Fibroblast of skin of right biceps (primary cell): ENCODE measurements at places on chromosomes 5 and 9.

GRCh38 chr5:39040875-39041274, 33.3 kb downstream of the RICTOR start:
- no peak for DNase-seq

DNA sequence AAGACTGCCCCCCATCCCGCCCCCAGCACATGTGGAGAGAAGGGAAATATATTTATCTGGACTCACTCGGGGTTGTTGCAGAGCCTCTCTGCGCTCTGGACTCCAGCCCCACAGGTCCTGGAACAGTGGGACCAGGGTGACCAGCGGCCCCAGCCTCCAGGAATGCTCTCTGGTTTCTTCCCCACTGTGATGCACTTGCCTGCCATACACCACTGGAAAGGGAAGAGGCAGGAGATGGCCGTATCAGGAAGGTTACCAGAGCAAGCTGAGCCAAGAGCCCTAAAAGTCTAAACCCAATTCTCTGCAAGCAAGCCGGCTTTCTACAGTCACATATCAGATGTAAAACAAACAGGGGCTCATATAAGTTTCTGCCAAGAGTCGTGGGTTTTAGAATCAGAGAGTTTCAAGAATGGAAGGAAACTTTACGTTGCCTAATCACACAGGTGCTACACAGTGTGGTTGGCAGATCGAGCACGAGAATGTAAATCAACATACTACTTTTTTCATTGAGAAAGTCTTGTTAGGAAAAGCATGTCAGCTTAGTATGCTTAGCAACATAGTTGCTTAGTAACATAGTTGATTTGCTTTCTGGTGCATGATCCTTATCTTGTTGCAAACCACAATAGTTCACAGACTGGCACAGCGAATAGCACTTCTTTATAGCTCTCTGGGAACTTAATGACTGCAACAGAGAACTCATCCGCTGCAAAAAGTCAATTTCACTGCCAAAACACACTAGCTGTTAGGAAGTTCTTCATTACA, 201.2 kb downstream of the TARS1 start:
- DNase-seq = peak; percentile 49

DNA sequence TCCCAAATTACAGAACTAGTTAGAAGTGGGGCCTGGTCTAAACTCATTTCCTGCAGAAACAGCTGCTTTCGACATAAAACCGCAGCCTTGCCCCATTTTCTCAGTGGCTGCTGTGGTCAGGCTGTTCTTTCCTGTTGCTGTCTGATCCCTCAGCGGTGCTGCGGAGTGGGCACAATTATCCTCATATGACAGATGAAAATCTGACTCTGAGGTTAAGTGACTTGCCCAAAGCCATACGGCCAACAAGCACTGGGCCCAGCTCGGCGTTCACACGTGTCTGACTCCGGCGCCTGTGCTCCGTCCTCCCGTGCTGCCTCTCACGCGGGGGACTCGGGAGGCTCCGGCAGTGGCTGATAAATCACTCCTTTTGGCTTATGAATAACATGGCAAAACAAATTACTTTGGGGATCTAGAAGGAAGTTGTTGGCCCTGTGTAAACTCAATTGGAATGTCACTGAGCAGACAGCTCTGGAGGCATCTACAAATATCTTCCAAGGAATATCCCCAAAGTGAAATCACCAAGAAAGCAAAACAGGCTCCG, 142.6 kb upstream of the LMX1B start:
- DNase-seq = peak; percentile 80

DNA sequence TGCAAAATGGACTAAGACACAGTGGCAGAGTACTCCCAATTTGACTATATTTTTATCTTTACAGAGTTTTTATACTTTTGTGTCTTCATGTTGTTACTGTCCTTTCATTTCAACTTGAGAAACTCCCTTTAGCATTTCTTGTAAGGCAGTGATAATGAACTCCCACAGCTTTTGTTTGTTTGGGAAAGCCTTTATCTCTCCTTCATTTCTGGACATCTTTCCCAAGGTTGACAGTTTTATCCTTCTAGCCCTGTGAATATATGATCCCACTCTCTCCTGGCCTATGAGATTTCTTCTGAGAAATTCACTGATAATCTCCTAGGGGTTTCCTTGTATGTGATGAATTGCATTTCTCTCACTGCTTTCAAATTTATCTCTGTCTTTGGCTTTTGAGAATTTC, 9.2 kb upstream of the SARDH start:
- DNase-seq = no peak

DNA sequence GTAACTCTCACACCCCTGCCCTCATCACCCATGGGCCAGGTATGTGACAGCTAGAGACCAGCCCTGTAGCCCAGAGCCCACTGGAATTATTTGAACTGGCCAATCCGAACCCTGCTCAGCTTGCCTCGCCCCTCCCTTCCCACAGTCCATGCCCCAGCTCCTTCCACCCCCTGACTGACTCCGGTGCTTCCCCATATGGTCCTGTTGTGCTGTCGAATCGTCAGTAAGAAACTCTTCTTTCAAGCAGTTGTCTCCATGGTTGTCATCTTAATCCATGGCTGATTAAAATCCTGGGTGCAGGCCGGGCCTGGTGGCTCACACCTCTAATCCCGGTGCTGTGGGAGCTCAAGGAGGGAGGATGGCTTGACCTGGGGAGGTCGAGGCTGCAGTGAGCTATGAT, 118.5 kb downstream of the COL23A1 start:
- DNase-seq = peak; percentile 20

DNA sequence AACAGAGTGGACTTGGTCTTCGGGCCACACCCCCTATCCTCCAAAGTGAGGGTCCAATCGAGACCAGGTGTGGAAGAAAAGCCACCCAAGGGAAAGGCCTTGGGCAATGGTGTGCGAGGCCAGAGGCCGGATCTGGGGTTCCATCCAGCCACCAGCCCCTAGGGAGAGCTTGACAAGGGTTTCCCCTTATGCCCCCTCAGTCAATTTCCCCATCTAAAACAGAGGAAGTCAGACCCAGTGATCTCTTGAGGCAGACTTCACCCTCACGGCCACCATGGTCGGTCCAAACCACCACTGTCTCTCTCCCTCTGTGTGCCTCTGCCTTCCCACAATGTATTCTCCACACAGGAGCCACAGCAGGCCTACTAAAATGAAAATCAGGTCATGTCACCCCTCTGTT, 82.9 kb downstream of the C5orf15 start:
- no peak for DNase-seq

- no peak for DNase-seq
Observed at GRCh38 chr5:11104210-11104609, 343.2 kb upstream of the DAP start.

GRCh38 chr5:167797933-167798332, 493.5 kb upstream of the WWC1 start:
- DNase-seq = peak; percentile 58

DNA sequence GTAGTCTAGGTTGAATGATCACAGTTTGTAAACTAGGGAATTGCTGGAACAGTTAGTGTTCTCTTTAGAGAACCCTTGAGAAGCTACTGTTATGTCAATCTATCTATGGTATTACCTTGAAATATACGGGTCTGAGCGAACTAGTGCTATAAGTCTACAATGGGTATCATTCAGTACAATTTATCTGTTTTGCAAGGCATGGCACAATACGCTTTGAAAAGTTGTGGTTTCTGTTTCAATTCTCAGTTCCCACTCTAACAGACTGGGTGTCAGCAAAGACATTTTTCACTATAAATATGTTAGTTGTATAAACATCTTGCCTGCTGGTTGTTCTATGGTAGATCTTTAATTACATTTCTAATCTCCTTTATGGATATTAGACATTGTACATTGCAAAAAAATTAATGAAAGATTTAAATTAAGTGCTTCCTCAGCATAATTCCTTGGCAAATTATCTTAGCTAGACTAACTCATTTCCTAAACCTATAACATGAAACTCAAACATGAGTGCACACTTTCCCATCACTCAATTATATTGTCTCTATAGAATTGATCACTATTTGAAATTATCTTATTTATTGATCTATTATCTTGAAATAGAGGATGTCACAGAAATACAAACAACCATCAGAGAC, 24.9 kb upstream of the SLCO6A1 start:
- no peak for DNase-seq
